ENCODE measurements at places on chromosomes 7 and 10.

DNA sequence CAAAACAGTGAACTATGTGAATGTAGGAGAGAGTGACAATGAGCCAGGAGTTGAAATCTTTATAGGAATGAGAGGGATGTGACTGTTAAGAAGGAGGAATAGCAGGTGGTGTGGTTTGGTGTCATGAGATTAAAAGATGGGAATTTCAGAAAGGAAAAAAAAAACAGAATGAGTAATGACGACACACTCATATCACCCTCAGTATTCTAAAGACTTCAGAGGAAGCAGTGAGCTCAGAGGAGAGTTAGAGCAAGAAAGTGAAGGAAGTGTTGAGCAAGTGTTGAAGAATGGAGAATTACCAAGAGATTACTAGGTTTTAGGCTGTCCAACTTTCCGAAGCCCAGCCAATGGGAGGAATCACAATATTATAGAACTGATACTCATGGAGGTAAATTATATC lies 220.5 kb upstream of the HGF start:
- DNase-seq: no peak

- DNase-seq: no peak
Measured at GRCh38 chr10:28738200-28738599, 60.9 kb downstream of the BAMBI start.

DNA sequence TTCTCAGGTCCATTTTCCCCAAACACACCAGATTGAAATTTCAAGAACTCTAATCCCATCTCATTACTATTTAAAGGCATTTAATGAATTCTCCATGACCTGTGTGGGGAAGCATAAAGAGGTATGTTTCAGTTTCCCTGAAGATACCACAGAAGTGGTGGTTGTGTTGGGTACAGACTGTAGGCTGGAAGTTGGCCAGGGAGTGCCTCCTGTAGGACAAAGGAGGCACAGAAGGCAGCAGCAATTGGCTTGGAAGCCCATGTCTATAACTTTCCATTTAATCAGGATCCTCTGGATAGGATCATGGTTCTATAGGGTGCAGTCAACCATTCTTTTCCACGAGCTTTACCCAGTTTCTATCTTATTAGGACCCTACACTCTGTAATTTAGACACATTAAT lies 8.6 kb upstream of the BET1 start:
- no peak for DNase-seq

DNA sequence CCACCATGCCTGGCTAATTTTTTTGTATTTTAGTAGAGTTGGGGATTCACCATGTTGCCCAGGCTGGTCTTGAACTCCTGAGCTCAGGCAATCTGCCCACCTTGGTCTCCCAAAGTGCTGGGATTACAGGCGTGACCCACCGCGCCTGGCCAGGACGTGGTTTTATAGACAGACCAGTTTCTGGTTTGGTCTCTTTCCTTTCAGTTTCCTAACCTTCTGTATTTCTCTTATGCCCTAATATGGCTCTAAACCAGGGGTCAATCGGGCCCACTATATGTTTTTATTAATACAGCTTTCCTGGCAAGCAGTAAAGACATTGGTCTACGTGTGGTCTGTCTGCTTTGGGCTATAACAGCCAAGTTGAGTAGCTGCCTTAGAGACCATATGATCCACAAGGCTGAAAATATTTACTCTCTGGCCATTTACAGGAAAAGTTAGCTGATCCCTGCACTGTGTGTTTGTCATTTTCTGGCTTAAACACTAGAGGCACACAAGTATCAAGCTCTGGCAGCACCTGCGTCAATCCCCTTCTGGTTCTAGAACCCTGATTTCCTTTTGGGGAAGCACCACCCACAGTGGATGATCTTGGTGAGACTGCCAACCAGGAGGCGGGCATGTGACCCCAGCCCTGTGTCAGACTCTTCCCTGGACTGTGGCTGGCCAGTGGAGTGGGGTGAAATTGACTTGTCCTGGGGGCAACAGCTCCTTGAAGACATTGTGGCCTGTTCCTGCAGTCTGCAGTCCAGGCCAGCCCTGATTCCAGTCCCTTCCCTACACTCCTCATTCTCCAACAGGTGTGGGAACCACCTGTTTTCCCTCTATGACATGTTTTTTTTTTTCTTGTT lies 497.2 kb downstream of the PLXNA4 start:
- no peak for DNase-seq

Measured in stimulated activated CD4-positive, alpha-beta T cell treated with anti-CD3 and anti-CD28 coated beads, Interleukin-4, amount 100 ng/mL, for 4 hours (primary cell).